ENCODE measurements at places on chromosomes 1 and 21.

DNA sequence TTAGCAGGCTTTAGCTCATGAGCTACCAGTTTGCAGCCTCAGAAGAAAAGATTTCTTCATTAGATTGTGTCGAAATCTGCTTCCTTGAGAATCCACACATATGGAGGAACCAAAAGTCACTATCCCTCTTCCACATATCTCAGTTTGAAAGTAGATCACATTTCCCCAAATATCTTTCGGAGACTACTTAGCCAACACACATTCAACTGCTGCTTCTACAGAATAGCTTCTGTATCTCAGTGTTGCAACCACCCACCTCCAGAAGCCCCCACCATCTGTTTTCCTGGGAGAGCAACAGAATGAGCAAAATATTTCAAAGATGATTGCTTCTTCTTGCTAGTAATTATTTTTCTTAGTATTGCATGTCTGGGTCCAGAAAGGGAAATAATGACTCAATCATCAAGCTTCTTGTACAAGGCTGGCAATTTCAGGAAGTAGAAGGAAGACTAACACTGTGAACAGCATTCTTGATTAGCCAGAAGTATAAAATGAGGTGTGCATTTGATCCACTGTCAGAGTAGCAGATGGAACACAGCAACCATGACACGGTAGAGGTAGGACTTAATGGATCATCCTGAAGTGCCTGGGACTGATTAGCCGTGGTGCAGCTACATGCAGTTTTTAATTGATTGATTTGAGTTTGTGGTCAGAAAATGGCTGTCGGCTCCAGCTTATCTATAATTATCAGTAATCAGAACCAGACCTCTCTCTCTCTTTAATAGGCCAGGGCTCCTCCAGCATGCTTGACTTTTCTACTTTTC is 24.9 kb downstream of the ZC3H11B start:
- DNase-seq, result no peak

- no peak for DNase-seq
These were observed 8.6 kb downstream of the UBE2U start for GRCh38 chr1:64212031-64212430.

GRCh38 chr1:43711524-43712386 is 4.4 kb downstream of the ST3GAL3 start:
- no peak for DNase-seq

DNA sequence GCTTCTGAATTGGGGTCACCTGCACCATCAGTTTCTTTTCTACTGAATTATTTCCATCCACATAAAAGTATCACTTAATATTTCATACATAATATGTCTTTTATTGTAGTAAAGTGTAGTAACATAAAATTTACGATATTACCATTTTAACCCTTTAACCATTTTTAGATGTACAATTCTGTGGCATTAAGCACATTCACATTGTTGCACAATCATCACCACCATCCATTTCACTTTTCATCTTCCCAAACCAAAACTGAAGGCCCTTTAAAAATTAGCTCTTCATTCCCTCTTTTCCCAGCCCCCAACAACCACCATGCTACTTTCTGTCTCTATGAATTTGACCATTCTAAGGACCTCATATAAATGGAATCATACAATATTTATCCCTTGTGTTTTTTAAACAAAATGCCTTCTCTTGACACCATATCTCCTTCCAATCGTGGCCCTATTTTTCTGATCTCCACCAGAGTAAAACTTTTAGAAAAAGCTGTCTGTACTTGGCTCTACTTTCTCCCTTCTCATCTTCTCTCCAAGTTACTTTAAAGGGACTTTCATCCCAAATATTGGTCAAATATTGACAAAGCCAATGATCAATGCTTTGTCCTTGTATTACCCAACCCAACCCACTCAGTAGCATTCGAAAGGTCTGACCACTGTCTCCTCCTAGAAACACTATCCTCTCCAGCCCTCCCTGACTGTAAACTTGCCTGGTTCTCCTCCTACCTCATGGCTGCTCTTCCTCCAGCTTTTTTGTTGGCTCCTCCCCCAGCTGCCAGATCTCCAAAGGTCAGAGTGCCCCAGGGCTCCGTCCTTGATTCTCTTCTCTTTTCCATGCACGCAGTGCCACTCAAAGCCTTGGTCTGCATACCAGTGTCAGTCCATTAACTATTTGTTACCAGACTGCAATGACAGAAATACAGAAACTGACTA is 44.7 kb downstream of the SLC30A10 start:
- DNase-seq, result no peak
